ENCODE measurements at places on chromosomes 3 and 15.
A peak's percentile ranks its signal among the peaks of the same experiment; 100 is the strongest.

GRCh38 chr3:31765871-31766270, 215.2 kb downstream of the OSBPL10 start:
- peak overlapping the region; percentile 61 for H3K27ac ChIP-seq
- DNase-seq = no peak
- no peaks in the 10 kb centered on the region for H3K27me3 ChIP-seq
- peaks cover 70% of the 10 kb centered on the region for H3K4me1 ChIP-seq
- peaks cover 2% of the 10 kb centered on the region for H3K36me3 ChIP-seq
- no peak overlapping the region for H3K4me3 ChIP-seq

DNA sequence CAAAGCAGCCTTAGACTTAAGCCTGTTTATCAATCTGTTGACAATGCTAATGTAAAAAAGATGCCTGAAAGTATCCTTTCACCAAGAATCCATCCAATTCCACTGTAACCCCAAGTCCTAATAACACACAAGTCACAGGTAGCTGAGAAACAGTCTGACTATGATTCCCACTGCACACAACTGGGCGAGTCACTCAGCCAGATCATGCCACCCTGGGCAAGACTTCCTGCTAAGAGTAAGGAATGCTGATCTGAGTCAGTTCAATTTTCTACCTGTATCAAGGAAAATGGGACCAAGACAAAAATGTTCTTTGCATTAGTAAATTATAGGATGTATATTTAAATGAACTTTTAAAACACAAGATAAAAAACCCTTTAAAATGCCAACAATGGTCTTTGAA, 33.3 kb downstream of the NPTN start:
- peaks cover 10% of the 10 kb centered on the region for H3K4me1 ChIP-seq
- H3K4me3 ChIP-seq = no peak overlapping the region
- DNase-seq = no peak
- H3K36me3 ChIP-seq = peaks cover 11% of the 10 kb centered on the region
- H3K27ac ChIP-seq = no peak overlapping the region
- H3K27me3 ChIP-seq = no peaks in the 10 kb centered on the region

DNA sequence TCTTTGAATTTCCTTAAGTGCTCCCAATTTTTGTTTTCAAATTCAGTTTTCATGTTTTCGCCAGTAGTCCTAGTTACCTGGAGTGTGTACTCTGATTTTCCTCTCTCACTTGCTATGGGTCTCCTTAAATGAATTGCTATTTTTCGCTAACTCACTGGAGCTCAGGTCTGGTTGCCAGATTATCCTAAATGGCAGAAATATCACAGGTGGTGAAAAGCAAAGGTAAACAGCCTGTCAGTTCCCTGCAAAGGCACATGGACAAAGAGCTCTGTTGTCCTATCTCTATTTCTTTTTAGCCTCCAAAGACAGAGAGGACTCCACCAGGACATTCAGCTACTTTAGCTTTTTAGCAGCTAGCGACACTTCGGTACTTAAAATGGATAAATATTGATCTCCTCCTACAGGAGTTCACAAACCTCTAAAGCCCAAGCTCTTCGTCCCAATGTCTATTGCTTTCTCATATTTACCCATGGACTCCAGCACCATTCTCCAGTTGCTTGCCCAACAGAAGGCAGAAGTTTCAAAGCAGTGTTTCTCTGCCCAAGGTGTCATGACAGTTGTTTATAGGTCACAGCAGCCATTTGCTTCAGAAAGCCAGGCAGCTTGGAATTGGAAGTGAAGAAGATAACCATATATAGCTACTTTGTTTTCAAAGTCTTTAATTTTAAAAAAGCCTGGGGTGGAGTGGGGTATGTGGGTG, 12.3 kb downstream of the ZBTB20 start:
- H3K4me3 ChIP-seq = no peak overlapping the region
- DNase-seq = no peak
- no peaks in the 10 kb centered on the region for H3K36me3 ChIP-seq
- peaks cover 1% of the 10 kb centered on the region for H3K27me3 ChIP-seq
- H3K27ac ChIP-seq = no peak overlapping the region

DNA sequence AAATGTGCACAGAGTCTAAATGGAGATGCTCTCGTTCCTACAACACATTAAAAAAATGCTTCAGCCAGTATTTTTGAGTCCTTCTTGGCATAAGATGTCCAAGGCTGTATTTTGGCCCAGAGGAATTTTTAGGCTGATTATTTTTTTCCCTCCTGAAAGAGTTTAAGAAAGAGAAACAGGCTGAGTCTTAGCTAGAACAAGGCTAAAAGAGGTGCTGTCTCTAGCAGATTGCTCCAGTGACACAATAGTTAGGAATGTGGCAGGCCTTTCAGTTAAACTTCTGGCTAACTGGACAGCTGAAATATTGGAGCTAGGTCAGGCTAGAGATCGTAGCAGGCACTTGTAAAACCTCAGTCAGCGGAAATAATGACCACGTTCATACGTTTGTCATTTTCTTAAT, 271.4 kb upstream of the RARB start:
- H3K4me3 ChIP-seq = no peak overlapping the region
- no peaks in the 10 kb centered on the region for H3K36me3 ChIP-seq
- DNase-seq = no peak
- no peaks in the 10 kb centered on the region for H3K4me1 ChIP-seq

GRCh38 chr15:92392462-92392861, 1.2 kb upstream of the ST8SIA2 start:
- no peak for DNase-seq
- no peaks in the 10 kb centered on the region for H3K4me1 ChIP-seq
- peaks cover 2% of the 10 kb centered on the region for H3K36me3 ChIP-seq
- no peak overlapping the region for H3K4me3 ChIP-seq
- peaks cover 61% of the 10 kb centered on the region for H3K27me3 ChIP-seq
- H3K27ac ChIP-seq = no peak overlapping the region

DNA sequence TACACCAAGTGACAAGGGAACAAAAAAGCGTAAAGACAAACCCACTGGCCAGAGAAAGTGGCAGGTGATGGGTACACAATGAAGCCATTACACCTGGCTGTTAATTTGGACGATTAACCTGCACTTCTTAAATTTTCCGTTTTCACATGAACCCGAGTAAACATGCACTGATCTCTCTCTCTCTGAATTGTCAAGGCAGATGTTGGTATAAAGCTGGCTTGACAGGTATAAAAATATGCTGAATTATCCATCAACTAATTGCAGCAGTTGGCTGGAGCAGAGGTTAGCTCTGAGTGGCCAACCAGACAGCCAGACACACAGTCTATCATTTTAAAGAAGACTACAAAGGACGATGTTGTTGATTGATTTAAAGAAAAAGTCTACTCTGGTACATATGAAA, 561.7 kb upstream of the ALCAM start:
- no peaks in the 10 kb centered on the region for H3K36me3 ChIP-seq
- H3K27me3 ChIP-seq = no peaks in the 10 kb centered on the region
- no peak for DNase-seq
- no peak overlapping the region for H3K4me3 ChIP-seq

- DNase-seq = no peak
- no peak overlapping the region for H3K27ac ChIP-seq
- H3K36me3 ChIP-seq = no peaks in the 10 kb centered on the region
- H3K4me3 ChIP-seq = no peak overlapping the region
Observed at GRCh38 chr3:189493271-189493670, 137.9 kb upstream of the TP63 start.

GRCh38 chr3:131388490-131388799, 6.9 kb downstream of the NUDT16 start:
- peaks cover 23% of the 10 kb centered on the region for H3K36me3 ChIP-seq
- no peaks in the 10 kb centered on the region for H3K27me3 ChIP-seq
- H3K4me3 ChIP-seq = no peak overlapping the region

DNA sequence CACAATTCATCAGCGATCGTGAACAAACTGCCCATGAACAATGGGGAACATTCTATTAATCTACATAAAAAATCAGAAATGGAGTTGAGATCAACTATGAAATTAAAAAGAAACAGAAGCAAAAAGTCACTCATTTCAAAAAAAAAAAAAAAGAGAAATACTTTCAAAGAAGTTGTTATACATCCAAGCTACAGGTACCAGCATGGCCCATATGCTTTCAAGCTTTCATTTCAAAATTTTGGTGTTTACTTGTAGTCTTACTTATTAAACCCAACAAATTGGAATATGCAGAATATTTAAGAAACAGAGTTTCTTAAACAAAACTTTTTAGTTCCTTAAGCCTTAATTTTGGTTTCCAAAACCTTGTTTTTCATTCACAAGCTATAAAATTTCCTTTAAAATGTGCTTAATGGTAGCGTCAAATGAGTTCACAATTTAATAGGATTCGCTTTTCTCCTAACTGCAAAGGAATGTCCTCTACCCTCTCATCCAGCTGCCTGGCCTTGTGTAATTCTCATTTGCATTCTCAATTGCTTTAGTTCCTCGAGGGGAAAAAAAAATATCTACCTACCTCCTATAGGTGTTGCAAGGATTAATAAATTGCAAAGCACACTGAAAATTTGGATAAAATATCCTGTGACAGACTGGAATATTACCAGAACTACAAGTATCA, 565.2 kb downstream of the ROBO1 start:
- H3K4me1 ChIP-seq = no peaks in the 10 kb centered on the region
- H3K27me3 ChIP-seq = no peaks in the 10 kb centered on the region
- no peak for DNase-seq
- no peak overlapping the region for H3K4me3 ChIP-seq
- H3K27ac ChIP-seq = no peak overlapping the region
- no peaks in the 10 kb centered on the region for H3K36me3 ChIP-seq

Measured in activated T-helper 1 cell treated with anti-CD3 and anti-CD28 coated beads, Interleukin-12 subunit alpha, Interleukin-12 subunit beta, Interleukin-2, Interleukin-4 antibody, amounts not matched to agents 30 ng/mL and 10 ng/mL and 1 ng/mL, durations not matched to agents 14 hours and 24 hours and 36 hours (primary cell).